Stimulated activated CD4-positive, alpha-beta T cell treated with anti-CD3 and anti-CD28 coated beads, Interleukin-1b, Interleukin-23, amount 100 ng/mL, for 24 hours (primary cell): ENCODE measurements at places on chromosomes 5 and 9.

DNA sequence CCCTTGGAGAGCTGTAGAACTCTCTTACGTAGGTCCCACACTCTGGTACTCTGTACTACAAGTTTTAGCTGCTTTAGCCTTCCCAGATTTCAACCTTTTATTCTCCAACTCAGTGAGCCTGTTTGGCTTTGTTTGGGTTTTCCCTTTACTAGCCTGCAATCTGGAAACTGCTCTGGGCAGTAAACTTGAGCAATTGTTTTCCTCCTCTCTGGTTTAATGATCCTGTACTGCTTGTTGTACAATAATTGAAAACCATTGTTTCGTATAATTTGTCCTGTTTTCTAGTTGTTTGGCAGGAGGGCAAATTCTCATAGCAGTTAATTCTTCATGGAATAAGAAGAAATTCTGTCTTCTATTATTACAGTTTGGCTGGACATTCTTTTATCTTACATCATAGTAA is 62.8 kb upstream of the TLX3 start:
- DNase-seq = no peak

DNA sequence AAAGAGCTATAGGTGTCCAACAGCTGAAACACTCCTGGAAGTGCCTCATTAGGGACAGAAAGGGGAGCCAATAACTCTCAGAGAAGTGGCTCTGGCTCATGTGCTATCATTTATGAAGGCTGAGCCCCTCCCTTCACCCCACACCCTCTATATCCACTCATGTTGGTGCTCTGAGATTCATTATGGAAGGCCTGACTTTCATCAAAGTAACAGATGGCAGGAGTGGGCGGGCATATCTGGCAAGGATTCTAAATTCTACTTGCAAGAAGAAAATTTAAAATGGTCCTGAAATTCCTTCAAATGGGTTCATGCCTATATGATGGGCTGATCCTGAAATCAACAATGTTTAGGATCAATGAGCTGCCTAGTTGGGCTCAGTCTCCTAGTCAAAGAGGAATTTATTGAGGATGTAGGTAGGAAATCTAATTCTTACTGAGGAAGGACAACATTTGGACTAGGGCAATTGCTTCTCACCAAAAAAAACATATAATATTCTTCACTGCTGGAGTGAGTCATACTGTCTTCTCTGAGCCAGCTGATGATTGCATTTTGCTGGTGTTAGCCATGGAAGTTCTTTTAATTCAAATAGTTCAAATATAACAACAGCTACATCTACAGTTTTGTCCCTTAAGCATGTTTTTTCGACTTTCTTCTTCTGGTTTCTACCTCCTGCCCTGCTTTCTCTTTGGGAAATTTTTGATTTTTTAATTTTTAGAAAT is 23.5 kb downstream of the NMRK1 start:
- DNase-seq = no peak

GRCh38 chr5:943918-944620 is 51.4 kb downstream of the TRIP13 start:
- no peak for DNase-seq

- DNase-seq = no peak
Measured at GRCh38 chr9:78239506-78239905, 3.6 kb downstream of the CEP78 start.

- no peak for DNase-seq
Measured at GRCh38 chr9:137972988-137973470, 95.4 kb downstream of the CACNA1B start.

DNA sequence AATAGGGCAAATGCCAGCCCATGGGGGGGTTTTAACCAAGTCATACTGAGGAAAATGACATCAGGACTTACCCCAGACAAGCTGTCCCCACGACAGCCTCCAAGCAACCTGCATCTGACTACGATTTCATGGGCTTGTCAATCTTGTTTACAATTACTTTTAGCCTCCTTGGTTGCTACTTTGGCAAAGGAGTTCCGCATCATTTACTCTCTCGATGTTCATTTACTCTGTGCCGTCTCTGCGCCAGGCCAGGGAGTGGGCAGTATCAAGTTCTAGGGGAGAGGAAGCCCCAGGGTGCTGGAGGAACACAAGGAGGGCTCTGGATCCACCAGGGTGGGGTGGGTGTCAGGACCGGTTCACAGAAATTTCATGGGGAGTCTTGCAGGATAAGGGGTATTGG is 23.9 kb downstream of the PTPN3 start:
- DNase-seq = no peak

DNA sequence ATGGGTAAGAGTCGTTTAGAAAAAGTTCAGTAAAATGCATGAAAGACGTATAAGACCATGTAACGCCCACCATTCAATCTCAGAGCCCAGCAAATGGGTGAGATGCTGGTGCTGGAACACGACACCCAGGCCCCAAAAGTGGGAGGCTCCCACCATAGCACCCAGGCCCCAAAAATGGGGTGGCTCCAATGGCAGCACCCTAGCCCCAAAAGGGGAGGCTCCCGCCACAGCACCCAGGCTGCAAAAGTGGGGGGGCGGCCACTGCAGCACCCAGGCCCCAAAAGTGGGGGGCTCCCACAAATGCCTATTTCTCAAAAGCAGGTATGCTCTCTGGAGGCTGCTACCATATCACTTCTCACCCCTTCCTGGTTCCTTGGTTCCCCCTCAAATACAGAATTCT is 12.7 kb downstream of the FSTL4 start:
- no peak for DNase-seq

GRCh38 chr5:135901633-135902032 is 6.0 kb upstream of the IL9 start:
- DNase-seq = no peak

DNA sequence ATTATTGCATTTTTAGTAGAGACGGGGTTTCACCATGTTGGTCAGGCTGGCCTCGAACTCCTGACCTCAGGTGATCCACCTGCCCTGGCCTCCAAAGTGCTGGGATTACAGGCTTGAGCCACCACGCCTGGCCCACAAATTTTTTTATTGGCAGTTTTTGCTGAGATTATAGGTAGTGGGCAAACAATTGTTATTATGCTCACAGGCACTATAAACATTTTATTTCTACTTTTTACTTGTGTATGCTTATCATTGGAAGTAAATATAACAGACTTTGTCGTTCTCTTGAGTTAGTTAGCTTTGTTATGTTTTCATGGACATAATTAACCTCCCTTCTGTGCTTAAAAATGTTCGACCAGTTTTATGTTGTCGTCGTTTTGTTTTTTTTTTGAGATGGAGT is 23.9 kb downstream of the UGCG start:
- no peak for DNase-seq

DNA sequence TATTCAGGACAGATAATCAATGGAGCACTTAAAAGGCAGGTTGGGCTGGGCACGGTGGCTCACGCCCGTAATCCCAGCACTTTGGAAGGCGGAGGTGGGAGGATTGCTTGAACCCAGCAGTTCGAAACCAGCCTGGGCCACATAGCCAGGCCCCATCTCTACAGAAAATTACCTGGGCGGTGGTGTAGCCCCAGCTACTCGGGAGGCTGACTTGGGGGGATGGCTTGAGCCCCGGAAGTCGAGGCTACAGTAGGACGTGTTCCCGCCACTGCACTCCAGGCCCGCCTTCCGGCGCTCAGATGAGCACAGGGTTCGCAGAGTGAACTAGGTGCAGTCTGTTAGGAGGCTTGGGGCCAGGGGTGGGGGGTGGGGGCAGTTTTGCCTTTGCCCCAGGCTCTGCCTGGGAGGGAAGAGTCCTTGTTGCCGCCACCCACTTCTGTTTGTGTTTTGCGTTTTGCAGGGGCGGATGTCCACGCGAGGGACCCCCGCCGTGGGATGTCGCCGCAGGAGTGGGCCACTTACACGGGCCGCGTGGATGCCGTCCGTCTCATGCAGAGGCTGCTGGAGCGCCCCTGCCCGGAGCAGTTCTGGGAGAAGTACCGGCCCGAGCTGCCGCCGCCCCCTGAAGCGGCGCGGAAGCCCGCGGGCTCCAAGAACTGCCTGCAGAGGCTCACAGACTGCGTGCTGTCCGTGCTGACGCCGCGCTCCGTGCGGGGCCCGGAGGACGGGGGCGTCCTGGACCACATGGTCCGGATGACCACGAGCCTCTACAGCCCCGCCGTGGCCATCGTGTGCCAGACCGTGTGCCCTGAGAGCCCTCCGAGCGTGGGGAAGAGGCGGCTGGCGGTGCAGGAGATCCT is 85.2 kb downstream of the ANKRD33B start:
- no peak for DNase-seq

GRCh38 chr5:35319333-35320002 is 89.2 kb upstream of the PRLR start:
- DNase-seq = peak; percentile 71

DNA sequence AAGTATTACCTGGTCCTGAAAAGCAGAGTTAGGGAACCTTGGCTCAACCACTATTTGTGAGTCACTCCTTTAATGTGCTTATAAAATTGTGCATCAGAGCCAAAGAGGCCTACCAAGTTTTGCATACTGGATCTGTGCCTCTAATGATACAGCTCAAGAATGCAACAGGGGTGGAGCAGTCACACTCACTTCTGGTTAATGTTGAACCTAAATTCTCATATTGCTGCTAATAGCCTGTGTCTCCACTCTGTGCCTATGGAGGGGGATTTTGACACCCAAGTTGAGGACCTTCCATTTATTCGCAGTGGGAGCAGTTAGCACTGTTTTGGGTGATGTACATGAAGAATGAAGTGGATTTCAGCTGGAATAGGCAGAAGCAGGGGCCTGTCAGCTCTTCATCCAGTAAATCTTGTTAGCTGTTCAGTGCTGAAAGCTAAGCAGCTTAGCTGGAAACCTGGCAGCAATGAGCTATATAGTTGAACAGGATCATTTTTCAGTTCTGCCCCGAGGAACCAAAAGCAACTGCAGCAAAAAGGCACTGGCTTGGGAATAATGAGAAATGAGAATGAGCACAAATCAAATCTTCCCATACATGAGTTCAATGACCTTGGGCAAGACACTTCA is 9.7 kb downstream of the SH3TC2 start:
- DNase-seq = no peak

DNA sequence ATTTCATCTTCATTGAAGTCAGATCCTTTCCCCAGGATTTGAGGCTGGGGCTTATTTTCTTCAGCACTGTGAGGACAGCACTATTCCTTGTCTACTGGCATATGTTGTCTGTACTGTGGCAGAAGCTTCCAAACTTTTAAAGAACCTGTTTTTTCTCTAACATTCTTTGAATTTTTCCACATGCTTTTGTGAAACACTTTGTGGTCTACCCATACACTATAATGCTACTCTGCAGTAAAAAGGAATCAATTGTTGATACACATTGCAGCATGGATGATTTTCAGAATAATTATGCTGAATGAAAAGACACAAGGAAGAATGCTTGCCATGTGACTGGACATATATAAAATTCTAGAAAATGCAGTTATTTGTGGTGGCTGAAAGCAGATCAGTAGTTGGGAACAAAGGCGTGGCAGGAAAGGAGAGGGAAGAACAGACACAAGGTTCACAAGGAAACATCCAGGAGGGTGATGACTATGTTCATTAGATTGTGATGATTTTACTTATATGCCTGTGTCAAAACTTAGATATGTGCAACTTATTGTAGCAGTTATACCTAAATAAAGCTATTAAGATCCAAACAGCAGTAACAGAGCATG is 96.8 kb downstream of the WNK2 start:
- DNase-seq = no peak

GRCh38 chr9:16262477-16263261 is 607.8 kb downstream of the BNC2 start:
- no peak for DNase-seq

DNA sequence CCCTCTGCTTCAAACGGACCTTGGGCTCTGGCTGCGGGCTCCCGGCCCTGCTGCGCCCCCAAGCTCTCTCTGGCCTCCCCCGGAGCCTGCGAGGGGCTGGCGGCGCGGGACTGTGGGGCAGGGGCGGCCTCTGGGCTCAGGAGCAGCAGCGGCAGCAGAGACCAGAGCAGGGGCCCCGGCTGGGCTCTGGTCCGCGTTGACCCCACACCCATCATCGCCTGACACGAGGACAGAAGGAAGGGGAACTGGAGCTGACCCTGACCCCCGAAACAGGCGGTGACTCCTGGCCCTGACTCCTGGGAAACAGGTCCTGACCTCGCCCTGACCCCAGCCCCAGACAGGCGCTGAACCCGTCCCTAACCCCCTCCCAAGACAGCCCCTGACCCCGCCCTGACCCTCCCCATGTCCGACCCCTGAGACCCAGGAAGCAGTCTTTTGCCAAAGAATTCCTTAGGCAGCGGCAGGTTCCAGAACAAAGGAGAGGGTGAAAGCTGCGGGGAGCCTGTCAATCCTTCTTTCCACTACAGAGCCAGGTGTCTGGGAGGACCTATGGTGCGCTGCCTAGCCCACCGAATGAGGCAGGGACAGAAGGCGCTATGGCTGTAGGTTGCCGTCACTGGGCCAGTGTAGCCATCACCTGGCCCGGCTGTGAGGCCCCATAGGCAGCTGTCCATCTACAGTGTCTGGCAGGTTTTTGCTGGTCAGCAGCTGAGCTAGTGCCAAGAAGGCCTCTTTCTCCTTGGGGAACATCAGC is 74.7 kb upstream of the SPTLC1 start:
- no peak for DNase-seq

DNA sequence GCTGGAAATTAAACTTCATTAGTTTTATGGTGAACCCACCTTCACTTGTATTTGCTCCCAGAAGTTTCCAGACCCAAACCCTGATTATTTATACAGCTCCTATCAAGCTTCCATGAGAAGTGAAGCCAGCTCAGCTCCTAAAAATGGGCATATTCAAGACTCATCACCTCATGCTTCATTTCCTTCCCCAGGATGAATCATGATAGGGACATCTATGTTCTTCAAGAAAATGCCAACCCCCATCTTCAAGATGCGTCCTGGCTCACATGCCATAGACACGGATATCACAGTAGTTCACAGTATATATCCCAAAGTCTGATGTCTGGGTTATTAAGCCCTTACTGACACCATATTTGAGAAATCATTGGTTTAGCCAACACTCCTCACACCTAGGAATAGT is 217.6 kb downstream of the NPR3 start:
- no peak for DNase-seq

DNA sequence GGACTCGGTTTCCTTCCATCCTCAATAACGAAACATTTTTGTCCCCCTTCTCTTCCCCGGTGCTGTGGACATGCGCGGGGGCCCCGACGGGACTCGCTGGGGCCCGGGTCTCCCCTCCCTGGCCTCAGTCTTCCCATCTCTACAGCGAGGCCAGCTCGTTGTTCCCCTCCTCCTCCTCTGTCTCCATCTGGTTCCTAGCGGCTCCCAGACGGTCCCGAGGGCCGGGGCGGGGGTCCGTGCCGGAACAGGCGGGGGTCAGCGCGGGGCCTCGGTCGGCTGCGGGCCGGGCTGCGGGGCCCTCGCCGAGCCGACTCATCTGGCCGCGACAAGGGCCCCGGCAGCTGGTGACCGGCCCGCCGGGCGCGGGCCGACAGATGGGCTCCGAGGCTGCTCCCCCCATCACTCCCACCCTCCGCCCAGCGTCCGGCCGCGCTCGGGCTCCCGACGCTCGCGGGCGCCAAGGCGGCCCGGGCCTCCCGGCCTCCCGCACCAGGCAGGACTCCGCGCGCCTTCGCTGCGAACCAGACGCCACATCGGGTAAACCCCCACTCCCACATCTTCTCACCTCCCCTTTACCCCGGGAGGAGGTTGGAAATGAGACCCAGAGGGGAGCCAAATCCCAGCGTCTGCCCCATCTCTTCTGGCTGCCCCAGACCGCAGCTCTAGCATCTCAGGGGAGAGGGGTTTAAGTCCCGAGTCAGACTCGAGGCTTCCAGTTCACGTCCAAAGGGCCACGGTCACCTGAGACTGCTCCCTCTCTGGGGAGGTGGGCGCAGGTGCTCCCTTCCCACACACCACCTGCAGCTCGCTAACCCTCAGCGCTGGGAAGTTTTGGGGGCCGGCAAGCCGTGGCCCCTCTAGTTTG is 8.1 kb downstream of the BARHL1 start:
- DNase-seq = no peak
